Hematopoietic multipotent progenitor cell treated with erythropoietin and hydrocortisone succinate and interleukin-3 and kit ligand, for 4 days (in vitro differentiated cells): ENCODE measurements at places on chromosomes 2 and 18.
A peak's percentile ranks its signal among the peaks of the same experiment; 100 is the strongest.

DNA sequence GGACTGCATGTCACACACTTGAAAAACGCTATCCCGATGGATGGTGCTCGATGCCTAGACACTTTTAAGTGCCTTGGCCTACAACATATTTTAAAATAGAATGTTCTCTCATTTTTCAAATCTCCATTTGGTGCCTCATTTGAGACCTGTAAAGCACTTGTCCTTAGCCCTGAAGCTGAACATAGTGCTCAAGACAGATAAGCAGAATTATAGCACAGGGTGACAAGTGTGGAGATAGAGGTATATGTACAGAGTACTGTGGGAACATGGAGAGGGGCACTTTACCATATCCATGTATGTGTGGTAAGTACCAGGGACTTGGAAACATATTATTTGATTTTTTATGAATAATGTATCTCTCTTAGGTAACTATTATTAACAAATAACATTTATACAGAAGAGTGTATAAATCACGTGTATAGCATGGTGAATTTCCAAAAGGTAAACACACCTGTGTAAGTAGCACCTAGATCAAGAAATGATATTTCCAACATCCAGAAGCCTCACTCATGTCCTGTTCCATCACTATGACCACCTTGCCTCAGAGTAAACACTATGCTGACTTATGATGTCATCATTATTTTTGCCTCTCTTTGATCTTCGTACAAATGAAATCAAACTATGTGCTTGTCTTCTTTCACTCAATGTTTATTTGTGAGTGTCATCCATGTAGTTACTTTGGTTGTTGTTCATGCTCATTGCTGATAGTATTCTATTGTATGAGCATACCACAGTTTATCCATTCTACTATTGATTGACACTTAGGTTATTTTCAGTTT lies 103.6 kb downstream of the BABAM2 start:
- DNase-seq, result no peak

- no peak for DNase-seq
Observed at GRCh38 chr2:45283764-45284620, 274.7 kb upstream of the SIX2 start.

DNA sequence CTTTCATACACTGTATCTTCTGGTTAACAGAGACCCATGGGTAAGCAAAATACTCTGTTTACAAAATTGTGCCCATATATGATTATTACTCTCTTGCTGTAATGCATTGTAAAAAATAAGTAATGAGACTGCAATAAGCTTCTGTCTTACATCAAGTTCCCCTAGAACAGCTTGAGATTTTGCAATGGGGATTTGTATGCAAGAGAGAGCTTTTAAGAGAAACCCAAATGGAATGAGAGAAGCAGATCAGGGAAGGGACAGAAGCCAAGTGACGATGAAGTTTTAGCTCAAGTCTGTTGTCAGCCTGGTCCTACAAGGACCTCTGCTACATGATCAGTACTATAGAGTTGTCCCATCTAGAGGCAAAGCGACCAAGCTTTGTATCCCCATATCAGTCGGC lies 218.1 kb upstream of the VWC2L start:
- no peak for DNase-seq

- peak; percentile 96 for DNase-seq
Observed at GRCh38 chr2:191675807-191676721, 1.9 kb upstream of the NABP1 start.

DNA sequence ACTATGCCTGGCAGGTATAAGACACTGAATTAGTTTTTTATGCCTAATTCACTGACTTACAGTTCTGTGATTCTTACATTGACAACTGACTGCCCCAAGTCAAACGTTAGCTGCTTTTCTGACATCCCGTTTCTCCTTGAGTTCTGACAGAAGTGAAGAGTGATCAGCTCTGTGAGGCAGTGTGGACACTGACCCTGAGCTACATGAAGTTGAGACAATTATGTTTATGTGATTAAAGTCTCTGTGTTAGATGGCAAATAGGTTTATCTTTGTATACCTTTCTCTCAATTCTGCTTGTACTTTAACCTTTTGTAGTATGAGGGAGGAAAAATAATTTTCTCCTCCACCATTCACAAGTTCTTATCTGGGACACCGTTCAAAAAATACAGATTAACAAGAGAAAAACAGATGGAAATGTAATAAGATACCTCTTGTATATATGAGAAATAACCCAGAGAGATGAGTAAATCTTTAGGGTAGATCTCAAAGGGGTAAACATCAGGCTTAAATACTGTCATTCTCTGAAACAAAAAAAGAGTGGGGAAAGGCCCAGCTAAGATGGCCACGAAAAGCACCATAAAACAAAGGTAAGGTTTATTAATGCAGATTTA lies 85.4 kb upstream of the B3GNT2 start:
- no peak for DNase-seq

- no peak for DNase-seq
Observed at GRCh38 chr2:239724194-239724849, 300.8 kb downstream of the NDUFA10 start.

DNA sequence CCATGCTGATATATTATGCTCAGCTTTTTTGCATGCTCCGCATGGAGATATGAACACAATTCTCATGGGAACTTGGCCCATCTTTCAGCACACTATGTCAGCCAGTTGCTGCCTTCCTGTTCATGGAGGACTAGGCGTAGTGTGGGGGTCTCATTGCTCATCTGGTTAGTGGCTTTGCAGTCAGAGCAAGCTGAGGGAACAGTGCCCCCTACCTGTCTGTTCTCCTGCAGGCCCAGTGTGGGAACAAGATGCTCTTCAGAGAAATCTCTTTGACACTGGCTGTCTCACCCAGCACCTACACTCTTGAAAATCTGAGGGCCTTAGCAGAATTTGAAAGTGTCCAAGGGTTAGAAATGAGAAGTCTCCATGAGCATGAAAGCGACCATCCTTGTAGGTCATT lies 47.1 kb downstream of the SPTBN1 start:
- peak; percentile 69 for DNase-seq

DNA sequence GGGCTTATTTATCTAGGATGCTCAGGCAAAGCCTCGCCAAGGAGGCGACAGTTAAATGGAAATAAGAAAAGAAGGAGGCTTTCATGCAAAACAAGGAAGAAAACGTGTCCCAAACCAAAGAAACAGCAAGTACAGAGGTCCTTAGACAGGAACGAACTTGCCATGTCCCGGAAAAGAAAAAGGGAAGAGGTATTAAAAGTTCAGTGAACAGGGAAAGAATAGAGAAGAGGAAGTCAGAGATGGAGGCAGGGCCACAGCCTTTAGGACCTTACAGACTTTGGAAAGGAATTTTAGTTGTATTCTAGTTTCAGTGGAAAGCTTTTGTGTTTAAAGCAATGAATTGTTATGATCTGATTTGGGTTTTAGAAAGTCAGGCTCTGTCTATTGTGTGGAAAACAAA lies 22.1 kb downstream of the IKZF2 start:
- DNase-seq, result peak; percentile 57

- no peak for DNase-seq
Observed at GRCh38 chr18:13452388-13452811, 233.8 kb downstream of the LDLRAD4 start.

DNA sequence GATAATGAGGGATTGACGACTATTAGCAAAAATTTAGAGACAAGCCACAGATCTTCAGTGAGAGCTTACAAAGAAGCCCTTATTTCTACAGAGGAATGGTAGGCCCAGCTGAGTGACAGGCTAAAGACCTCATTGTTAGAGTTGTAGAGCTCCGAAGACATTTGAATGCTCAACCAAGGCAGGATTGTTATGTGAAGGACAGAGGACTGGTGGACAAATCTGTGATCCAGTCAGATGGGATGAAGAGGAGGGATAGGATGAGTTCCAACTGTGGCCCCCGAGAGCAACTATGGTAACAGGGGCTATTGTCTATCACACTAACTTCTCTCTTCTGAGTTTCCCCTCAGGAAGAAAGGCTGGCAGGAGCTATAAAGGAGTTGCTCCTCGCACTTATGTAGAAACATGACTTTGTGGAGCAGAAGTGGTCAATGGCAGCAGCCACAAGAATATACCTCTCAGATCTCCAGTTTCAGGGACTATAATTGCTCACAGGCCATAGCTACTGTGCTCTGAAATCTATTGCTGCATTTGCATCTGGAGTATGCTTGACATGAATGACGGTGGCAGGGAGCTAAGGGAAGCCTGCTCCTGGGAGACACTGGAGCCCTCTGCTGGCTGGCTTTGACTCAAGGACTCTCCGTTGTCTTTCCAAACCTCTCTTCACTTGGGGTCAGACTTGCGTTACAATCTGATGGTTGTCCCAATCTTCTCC lies 50.3 kb upstream of the GREB1L start:
- DNase-seq, result peak; percentile 78

GRCh38 chr2:238811759-238812158 lies 36.1 kb upstream of the TWIST2 start:
- DNase-seq, result no peak

DNA sequence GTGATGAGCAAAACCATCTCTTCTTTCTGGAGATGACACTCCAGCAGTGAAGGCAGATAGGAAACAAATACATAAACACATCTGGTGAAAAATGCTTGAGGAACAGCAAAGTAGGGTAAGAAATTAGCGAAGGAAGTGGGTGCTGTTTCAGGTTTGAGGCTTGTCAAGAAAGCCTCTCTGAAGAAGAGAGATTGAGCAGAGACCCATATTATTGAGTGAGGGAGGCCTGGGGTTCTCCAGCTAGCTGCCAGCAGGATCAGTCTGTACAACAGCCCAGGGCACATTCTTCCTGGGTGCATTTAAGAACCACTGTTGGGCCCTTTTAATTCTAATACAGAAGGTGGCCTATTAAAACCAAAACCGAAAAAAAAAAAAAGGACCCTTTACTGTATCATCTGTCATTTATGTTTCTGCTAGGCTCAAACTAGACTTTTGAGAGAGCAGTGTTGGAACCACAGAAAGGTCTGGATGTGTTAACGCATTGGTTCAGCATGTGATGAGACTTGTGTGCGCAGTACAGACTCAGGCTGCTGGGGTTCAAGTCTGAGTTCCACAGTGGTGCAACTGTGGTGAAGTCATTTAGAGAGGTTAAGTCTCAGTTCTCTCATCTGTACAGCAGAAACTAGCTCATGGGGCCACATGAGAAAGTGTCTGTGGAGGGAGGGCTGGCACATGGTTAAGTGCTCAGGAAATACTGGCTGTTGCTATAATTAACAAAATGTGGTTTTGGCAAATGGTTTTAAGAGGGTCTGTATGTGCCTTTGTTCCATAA lies 28.9 kb downstream of the MGAT5 start:
- peak; percentile 15 for DNase-seq

- DNase-seq, result no peak
Observed at GRCh38 chr2:236659758-236660150, 90.1 kb downstream of the ACKR3 start.

DNA sequence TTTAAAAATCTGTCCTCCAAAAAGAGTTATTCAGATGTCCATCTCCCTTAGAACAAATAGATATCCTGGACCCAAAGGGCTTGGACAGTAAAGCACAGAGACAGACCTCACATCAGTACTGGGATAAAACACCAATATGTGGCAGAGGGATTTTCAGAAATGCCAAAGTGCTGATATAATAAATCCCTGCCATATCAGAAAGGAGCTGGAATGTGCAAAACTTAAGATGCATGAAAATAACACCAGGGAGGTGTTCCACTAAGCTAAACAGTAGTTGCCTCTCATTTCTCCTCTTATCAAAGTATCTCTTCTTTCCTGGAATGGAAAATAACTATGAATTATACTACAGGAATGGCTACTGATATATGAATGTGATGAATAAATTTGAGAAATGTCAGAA lies 13.2 kb downstream of the USP40 start:
- no peak for DNase-seq

DNA sequence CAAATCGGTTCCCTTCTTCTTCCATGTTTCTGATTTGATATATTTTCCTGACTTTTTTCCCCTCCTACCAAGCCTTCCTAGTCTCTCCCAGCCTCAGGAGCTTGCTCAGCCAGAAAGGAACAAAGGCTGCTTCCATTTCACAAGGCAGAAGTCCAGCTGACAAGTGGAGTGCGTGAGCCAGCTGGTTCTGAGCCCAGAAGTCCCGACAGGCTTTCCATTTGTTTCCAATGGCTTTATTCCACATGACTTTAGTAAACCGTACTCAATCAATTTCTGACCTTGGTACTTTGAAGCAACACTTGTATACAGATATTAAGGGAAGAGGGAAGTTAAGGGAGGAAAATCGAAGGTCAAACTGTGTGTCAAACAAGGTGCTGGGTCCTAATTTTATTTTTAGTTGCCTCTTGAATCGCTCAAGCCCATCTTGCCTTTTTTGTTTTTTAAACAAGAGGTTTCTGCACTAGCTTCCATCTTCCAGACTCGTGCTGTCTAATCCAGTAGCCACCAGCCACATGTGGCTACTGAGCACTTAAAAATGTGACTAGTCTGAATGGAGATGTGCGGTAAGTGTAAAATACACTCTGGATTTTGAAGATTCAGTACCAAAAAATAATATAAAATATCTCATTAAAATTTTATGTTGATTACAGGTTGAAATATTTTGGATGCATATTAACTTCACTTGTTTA lies 36.2 kb downstream of the WIPF1 start:
- no peak for DNase-seq

DNA sequence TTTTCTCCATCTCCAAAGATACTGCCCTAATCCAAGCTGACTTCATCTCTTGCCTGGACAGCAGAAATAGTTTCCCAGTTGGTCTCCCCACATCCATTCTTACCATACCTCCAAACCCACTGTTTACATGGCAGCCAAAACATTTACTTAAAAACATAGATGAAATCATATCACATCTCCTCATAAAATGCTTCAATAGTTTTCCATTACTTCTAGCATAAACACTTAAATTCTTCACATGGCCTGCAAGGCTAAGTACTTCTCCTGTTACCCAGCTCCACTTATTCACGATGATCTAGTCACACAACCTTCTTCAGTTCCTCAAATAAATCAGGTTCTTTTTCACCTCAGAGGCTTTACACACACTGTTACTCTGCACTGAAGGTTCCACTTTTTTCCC lies 185.8 kb upstream of the ACVR2A start:
- DNase-seq, result no peak

DNA sequence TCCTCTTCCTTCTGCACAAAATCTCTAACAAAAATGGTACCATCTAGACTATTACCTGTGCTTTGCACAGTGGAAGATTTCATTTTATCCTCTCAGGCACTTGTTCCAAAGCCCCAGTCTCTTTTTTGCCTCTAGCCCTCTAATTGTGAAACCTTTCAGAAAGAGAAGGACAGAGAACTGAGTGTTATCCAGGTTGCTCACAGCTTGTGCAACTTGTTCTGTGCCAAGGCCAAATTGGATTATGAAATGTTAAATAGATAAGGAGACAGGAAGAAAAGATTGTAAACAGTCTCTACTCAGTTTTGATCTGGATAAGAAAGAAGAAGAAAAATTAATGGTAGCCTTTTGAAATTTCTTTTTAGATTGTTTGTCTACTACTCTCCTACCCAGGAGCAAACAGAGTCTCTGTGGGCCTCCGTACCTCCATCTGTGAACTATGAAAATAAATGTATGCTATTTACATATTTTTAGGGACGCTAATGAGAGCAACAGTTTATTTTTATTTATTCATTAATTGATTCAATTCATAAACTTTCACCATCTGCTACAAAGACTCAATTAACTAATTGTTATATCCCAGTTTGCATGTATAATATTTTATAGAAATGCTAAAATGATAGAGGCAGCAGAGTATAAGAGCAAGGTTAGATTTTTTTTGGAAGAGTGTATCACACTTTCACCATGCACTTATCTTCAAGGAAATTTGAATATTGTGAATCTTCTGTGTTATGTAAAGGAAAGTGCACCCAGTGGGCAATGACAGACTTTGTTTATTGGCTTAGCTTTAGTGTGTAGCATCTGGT lies 339.0 kb upstream of the ETAA1 start:
- peak; percentile 56 for DNase-seq

GRCh38 chr18:3612315-3612714 lies 162.3 kb downstream of the TGIF1 start:
- peak; percentile 72 for DNase-seq
